Stimulated activated naive B cell treated with anti-CD40 and anti-IgM and Interleukin-4, amounts not matched to agents 10 μg/mL and 1 μg/mL and 100 μg/mL, for 72 hours (primary cell): ENCODE measurements at places on chromosomes 12 and 14.
A peak's percentile ranks its signal among the peaks of the same experiment; 100 is the strongest.

DNA sequence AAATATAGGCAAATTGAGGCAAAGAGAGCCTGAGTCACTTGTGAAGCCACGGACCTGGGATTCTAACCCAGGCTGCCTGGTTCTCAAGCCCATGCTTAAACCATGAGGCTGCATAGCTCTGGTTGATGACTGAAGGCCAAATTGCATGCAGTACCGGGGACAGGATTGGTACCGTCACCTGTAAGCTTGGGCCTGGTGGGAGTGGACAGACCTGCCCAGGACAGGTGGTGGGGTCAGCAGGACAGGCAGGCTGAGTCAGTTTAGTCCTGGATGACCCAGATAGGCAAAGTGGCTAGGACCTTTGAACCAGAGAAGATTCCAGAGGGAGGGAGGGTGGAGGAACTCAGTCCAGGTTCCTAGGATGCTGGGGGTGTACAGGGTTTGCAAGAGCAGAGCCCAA lies 25.8 kb downstream of the RIN3 start:
- no peak for DNase-seq

GRCh38 chr14:77032844-77033621 lies 4.5 kb upstream of the IRF2BPL start:
- DNase-seq: peak; percentile 60

- DNase-seq: no peak
Measured at GRCh38 chr12:1857086-1857485, 36.7 kb downstream of the LRTM2 start.

GRCh38 chr12:110102255-110102654 lies 21.9 kb upstream of the IFT81 start:
- DNase-seq: peak; percentile 18

DNA sequence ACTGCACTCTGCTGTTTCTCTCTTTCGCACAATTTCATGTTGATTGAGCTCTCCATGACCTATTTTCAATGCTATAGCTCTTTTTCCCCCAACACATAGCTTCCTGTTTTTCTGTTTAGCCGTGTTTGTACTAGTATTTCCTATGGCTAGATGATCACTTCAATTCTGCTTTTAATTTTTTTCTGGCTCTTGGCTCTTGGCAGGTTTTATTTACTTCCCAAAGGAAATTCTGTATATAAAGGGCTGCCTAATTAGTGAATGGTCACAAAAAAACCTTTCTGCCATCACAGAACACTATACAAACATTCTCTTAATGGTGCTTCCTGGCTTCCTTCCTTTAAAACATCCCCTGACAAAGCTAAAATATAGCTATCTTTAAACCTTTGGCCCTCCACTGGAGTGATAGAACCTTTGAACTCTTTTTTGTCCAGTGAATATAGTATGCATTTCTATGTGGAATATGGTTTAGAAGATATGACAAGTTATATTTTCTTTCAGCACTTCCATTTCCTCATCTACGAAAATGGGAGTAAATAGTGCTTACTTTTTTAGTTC lies 88.2 kb downstream of the RASSF9 start:
- no peak for DNase-seq
